Epithelial cell of alveolus of lung (primary cell): ENCODE measurements at places on chromosomes 7 and 10. TPM values are rescaled to one million over a fixed set of nuclear protein-coding genes. Genes with fewer than 3 reads are reported as not detected.

LRRC18 gene
- not detected in 2 replicates for total RNA-seq

CCDC172 gene
- total RNA-seq, result not detected in 2 replicates

AOC1 gene
- total RNA-seq, result not detected in 2 replicates

KLF14 gene
- total RNA-seq, result 0.13 TPM in 1 of 2 replicates, not detected in the other

IFIT2 gene
- total RNA-seq, result 2.7 and 4.0 TPM in 2 replicates

CALD1 gene
- 149 and 265 TPM in 2 replicates for total RNA-seq

RSPH10B2 gene
- total RNA-seq, result not detected in 2 replicates

FEZF1 gene
- total RNA-seq, result not detected in 2 replicates

TMEM273 gene
- not detected in 2 replicates for total RNA-seq

FGFBP3 gene
- total RNA-seq, result 0.52 and 2.2 TPM in 2 replicates

PON1 gene
- not detected in 2 replicates for total RNA-seq

HOXA7 gene
- 7.2 and 12.4 TPM in 2 replicates for total RNA-seq

TPK1 gene
- total RNA-seq, result 1.1 and 3.7 TPM in 2 replicates

MKI67 gene
- total RNA-seq, result 16.5 and 19.7 TPM in 2 replicates
